Bronchial smooth muscle cell (primary cell): ENCODE measurements at places on chromosomes 1 and 21. TPM values are rescaled to one million over a fixed set of nuclear protein-coding genes. Genes with fewer than 3 reads are reported as not detected.

The HSD3B1 gene
- 0.16 TPM in 1 of 2 replicates, not detected in the other for total RNA-seq

The MEX3A gene
- total RNA-seq: 1.2 and 1.4 TPM in 2 replicates

The CYP4Z1 gene
- total RNA-seq: not detected in 2 replicates

The AGRN gene
- 22.7 and 38.8 TPM in 2 replicates for total RNA-seq

The CA6 gene
- total RNA-seq: not detected in 2 replicates

The ADORA1 gene
- 3.2 and 24.5 TPM in 2 replicates for total RNA-seq

The AADACL3 gene
- total RNA-seq: not detected in 2 replicates

The BNIPL gene
- 0.16 and 0.26 TPM in 2 replicates for total RNA-seq

The OR10J4 gene
- not detected in 2 replicates for total RNA-seq

The RSPH1 gene
- total RNA-seq: under 0.01 and 0.09 TPM in 2 replicates

The EFCAB14 gene
- 12.3 and 19.4 TPM in 2 replicates for total RNA-seq

The RCSD1 gene
- total RNA-seq: 0.16 TPM in 1 of 2 replicates, not detected in the other

The SPATA17 gene
- 0.63 and 1.4 TPM in 2 replicates for total RNA-seq

The LCE3E gene
- total RNA-seq: not detected in 2 replicates

The RIPPLY3 gene
- total RNA-seq: not detected in 2 replicates

The RGS8 gene
- under 0.01 and 0.09 TPM in 2 replicates for total RNA-seq

The CREB3L4 gene
- total RNA-seq: 7.6 and 8.0 TPM in 2 replicates

The UMODL1 gene
- not detected in 2 replicates for total RNA-seq

The FCRL5 gene
- not detected in 2 replicates for total RNA-seq

The SEMA4A gene
- 0.95 and 1.6 TPM in 2 replicates for total RNA-seq

The SLAMF8 gene
- not detected in 2 replicates for total RNA-seq

The OPRD1 gene
- not detected in 2 replicates for total RNA-seq

The GJC2 gene
- 4.7 and 10.1 TPM in 2 replicates for total RNA-seq

The COL6A1 gene
- total RNA-seq: 1,262 and 2,390 TPM in 2 replicates
